ENCODE measurements at places on chromosomes 16 and 17.

- no peak for DNase-seq
Observed at GRCh38 chr16:10168258-10168657, 14.0 kb downstream of the GRIN2A start.

DNA sequence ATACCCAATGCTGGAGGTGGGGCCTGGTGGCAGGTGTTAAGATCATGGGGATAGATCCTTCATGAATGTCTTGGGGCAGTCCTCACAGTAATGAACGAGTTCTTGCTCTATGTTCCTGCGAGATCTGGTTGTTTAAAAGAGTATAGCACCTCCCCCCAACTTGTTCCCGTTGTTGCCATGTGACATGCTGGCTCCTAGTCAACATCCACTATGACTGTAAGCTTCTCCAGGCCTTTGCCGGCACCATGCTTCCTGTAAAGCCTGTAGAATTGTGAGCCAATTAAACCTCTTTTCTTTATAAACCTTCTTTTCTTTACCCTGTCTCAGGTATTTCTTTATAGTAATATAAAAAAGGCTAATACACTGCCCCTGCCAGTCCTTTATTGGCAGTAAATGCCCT, 33.3 kb downstream of the RANBP10 start:
- no peak for DNase-seq

- DNase-seq, result no peak
Observed at GRCh38 chr17:74863420-74864296, 4.0 kb upstream of the GRIN2C start.

- no peak for DNase-seq
Observed at GRCh38 chr17:78599419-78599818, 22.2 kb upstream of the DNAH17 start.

GRCh38 chr17:44629314-44629713, 27.0 kb upstream of the MEIOC start:
- DNase-seq, result no peak

GRCh38 chr17:61587807-61588660, 3.0 kb downstream of the NACA2 start:
- DNase-seq, result no peak

DNA sequence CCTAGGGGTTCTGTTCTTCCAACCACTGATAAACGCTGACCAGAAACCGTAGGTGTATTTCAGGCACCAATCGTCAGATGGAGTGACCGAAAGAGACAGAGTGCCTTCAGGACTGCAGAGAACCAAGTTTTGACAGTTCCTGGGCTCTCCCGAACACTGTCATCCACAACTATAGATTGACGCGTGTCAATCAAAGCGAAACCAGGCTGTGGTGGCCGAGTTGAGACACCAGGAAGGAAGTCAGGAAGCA, 11.9 kb upstream of the AURKB start:
- DNase-seq, result peak; percentile 56

- no peak for DNase-seq
Observed at GRCh38 chr16:48441863-48442279, 56.7 kb upstream of the SIAH1 start.

DNA sequence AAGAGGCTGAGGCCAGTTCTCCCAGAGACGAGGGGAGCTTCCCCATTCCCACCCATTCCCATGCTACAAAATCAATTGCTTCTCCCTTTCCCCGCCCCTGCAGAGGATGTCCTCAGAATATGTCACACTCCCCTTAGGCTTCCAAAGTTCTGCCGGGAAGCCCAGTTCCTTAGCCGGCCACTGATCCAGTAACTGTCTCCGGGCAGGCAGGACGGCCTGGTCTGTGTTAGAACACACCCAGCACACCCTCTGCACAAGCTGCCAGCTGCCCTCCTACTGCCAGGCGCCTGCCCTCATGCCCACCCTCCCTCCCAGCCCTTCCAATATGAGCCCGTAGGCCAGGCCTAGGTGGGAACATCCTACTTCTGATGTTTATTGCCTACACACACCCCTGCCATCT, 31.1 kb downstream of the SGSM2 start:
- no peak for DNase-seq

- no peak for DNase-seq
Observed at GRCh38 chr17:72397687-72398086, 276.9 kb downstream of the SOX9 start.

- DNase-seq, result no peak
Observed at GRCh38 chr17:49748223-49748622, 15.7 kb downstream of the FAM117A start.

- DNase-seq, result no peak
Observed at GRCh38 chr17:39626171-39627046, at the start of gene PPP1R1B. TSS of gene PPP1R1B (plus strand) at chr17:39626952. CDS start at chr17:39627393, 441 bp downstream.

DNA sequence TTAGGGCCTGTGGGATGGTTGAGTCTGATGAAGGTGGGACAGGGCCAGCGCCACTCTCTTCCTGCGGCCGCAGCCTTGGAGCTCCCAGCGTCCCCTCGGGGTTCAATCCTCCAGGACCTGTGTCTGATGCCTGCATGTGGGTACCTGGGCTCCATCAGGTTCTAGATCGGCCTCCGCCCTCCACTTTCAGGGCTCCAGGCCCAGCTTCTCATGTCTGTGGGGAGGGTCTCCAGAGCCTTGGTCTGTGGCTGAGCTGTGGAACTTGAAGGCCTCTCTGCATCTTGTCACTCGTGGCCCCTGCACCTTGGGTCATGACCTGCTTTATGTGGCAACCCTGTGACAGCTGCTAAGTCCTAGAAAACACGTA, 89.8 kb upstream of the ZNF750 start:
- DNase-seq, result no peak
